ENCODE measurements at places on chromosomes 2 and 18. TPM values are rescaled to one million over a fixed set of nuclear protein-coding genes. Genes with fewer than 3 reads are reported as not detected.

GRCh38 chr2:237921967-237922492 lies 44.8 kb upstream of the UBE2F start:
- no peak for DNase-seq
- H3K27me3 ChIP-seq = no peaks in the 10 kb centered on the region
- H3K4me3 ChIP-seq = no peak overlapping the region
- no peak overlapping the region for H3K27ac ChIP-seq
- H3K4me1 ChIP-seq = peaks cover 4% of the 10 kb centered on the region
- no peaks in the 10 kb centered on the region for H3K36me3 ChIP-seq

DNA sequence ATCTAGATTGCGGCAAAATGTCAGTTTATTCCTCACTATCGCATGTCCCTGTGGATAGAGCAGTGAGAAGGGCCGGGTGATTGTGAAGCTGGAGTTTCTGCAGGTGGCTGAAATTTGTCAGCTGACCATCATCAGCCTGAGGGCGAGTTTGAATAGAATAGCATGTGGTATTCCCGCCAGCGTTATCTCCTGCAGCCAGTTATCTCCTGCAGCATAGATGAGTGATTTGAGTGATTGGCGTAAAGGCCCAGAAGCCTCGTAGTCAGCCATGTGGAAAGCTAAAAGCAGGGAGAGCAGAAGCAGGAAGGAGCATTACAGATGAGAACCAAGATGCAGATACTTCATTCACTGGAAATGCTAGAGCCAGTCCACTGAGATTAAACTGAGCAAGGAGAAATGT lies 65.5 kb downstream of the CABLES1 start:
- no peak for DNase-seq
- H3K27me3 ChIP-seq = no peaks in the 10 kb centered on the region
- no peak overlapping the region for H3K4me3 ChIP-seq
- peaks cover 4% of the 10 kb centered on the region for H3K36me3 ChIP-seq
- H3K4me1 ChIP-seq = peaks cover 3% of the 10 kb centered on the region
- no peak overlapping the region for H3K27ac ChIP-seq

GRCh38 chr2:231355508-231356465 lies 39.7 kb upstream of the B3GNT7 start:
- no peak for DNase-seq
- no peak overlapping the region for H3K4me3 ChIP-seq
- H3K27ac ChIP-seq = no peak overlapping the region
- peaks cover 4% of the 10 kb centered on the region for H3K4me1 ChIP-seq
- H3K27me3 ChIP-seq = no peaks in the 10 kb centered on the region

GRCh38 chr2:207819839-207820784 lies 50.4 kb upstream of the FZD5 start:
- no peak for DNase-seq
- peaks cover 3% of the 10 kb centered on the region for H3K4me1 ChIP-seq
- H3K4me3 ChIP-seq = no peak overlapping the region
- H3K27me3 ChIP-seq = no peaks in the 10 kb centered on the region

DNA sequence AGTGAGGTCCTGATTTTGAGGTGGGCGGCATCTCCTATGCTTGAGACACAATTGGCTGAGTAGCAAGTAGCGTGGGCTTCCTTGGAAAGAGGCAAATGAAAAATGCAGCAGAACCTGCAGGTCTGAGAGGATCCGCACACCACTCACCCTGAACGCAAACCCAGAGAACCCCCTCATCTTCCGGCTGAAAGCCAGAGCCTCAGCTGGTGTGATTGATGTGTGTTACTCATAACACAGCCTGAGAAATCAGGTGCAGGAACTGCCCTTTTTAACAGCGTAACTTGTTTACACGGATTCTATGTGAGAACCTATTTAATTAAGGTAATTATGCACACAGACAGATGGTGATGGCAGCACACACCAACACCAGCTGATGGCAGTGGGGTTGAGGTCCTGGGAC lies 123.4 kb downstream of the MRO start:
- H3K4me1 ChIP-seq = peaks cover 14% of the 10 kb centered on the region
- no peak overlapping the region for H3K4me3 ChIP-seq
- no peak overlapping the region for H3K27ac ChIP-seq
- no peaks in the 10 kb centered on the region for H3K27me3 ChIP-seq
- DNase-seq = no peak

- no peaks in the 10 kb centered on the region for H3K36me3 ChIP-seq
- H3K4me3 ChIP-seq = no peak overlapping the region
- peaks cover 5% of the 10 kb centered on the region for H3K4me1 ChIP-seq
- H3K27me3 ChIP-seq = no peaks in the 10 kb centered on the region
- no peak for DNase-seq
- H3K27ac ChIP-seq = no peak overlapping the region
Observed at GRCh38 chr2:15750433-15750814, 158.8 kb downstream of the DDX1 start.

- H3K4me3 ChIP-seq = no peak overlapping the region
- no peak overlapping the region for H3K27ac ChIP-seq
- no peak for DNase-seq
- H3K36me3 ChIP-seq = no peaks in the 10 kb centered on the region
- H3K4me1 ChIP-seq = no peaks in the 10 kb centered on the region
- no peaks in the 10 kb centered on the region for H3K27me3 ChIP-seq
Observed at GRCh38 chr18:55119434-55119833, 160.2 kb upstream of the CCDC68 start.

- H3K4me1 ChIP-seq = no peaks in the 10 kb centered on the region
- DNase-seq = no peak
- H3K27ac ChIP-seq = no peak overlapping the region
- H3K36me3 ChIP-seq = no peaks in the 10 kb centered on the region
Observed at GRCh38 chr18:74310411-74310810, 5.2 kb upstream of the C18orf63 start.

DNA sequence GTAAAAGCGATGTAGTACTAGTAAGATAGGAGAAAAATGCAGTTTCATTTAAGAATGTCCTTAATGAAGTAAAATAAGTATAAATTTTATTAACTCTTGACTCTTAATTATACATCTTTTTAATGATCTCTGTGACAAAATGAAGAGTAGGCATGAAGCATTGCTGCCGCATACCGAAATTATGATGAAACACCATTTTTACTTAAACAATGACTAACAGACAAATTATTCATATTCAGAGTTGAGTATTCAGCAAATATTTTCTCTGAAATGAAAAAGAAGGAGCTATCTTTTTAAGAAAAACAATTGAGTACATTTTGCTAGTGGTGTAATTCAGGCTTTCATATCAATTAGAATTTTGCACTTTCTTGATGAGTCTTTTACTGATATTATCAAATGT lies 150.6 kb upstream of the DOCK10 start:
- no peak overlapping the region for H3K4me3 ChIP-seq
- DNase-seq = no peak
- H3K4me1 ChIP-seq = no peaks in the 10 kb centered on the region
- no peak overlapping the region for H3K27ac ChIP-seq
- no peaks in the 10 kb centered on the region for H3K36me3 ChIP-seq

The MOB4 gene
- total RNA-seq = 54.2 TPM

The REEP1 gene
- total RNA-seq = 1.5 TPM

The PAX8 gene
- total RNA-seq = not detected

Measured in H1 (cell line).